ENCODE measurements at places on chromosomes 1 and 21.

- DNase-seq, result no peak
Observed at GRCh38 chr1:174690266-174690665, 242.5 kb downstream of the GPR52 start.

- no peak for DNase-seq
Observed at GRCh38 chr21:18129526-18129925, 115.1 kb upstream of the CHODL start.

DNA sequence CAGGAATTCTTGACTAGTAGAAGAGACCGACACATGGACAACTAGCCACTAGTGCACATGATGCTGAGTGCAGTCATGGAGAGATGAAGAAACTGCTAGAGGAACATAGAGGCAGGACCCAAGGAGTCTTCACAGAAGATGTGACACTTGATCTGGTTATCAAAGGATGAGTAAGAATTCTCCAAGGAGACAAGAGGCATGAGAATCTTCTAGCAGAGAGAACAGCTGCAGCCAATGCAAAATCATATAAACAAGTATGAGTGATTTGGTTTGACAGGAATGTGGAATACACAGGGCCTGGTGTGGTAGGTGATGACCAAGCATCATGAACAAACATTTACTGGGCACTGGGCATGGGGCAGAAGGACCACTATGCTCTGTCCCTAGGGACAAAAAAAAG is 140.9 kb upstream of the CTTNBP2NL start:
- no peak for DNase-seq

- DNase-seq, result no peak
Observed at GRCh38 chr1:46983830-46984586, 39.5 kb upstream of the CYP4X1 start.

DNA sequence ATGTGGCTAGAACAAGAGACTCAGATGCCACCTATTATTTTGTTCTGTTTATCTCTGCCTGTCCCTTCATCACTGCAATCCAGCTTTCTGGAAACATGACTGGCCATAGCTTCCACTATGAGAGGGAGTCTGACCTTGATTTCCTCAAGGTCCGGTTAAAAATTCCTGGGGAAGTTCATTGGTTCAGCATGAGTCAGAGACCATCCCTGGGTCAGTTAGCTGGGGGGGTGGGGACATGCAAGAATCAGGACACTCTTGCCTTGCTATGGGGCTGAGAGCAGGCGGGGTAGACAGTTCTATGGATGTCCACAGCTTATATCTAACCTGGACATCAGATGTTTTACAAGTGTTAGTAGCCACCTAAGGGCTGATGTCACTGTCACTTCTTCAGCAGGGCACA is 81.1 kb downstream of the TENT5C start:
- no peak for DNase-seq

DNA sequence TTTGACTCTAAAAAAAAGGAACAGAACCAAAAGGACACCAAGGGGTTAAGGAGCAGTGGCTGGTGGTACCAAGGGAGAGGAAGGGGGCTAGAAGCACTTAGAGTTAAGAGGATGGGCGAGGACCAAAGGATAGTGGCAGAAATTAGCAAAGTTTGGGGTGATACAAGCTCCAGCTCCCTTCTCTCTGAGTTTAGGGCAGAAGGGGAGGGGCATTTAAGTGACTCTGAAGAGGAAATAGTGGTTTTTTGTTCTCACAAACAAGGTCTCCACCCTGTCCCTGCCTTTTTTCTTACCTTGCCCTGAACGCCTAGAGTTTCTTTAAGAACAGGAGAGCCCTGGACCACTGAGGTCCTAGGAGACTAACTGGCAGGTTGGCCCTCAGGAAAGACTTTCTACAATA is 3.3 kb downstream of the CDC42SE1 start:
- peak; percentile 78 for DNase-seq

GRCh38 chr1:209672705-209673630 is 2.2 kb upstream of the G0S2 start:
- DNase-seq, result no peak

- no peak for DNase-seq
Observed at GRCh38 chr1:41802532-41803501, 115.9 kb downstream of the HIVEP3 start.

GRCh38 chr1:111140680-111140967 is 601 bp downstream of the CEPT1 start:
- no peak for DNase-seq

DNA sequence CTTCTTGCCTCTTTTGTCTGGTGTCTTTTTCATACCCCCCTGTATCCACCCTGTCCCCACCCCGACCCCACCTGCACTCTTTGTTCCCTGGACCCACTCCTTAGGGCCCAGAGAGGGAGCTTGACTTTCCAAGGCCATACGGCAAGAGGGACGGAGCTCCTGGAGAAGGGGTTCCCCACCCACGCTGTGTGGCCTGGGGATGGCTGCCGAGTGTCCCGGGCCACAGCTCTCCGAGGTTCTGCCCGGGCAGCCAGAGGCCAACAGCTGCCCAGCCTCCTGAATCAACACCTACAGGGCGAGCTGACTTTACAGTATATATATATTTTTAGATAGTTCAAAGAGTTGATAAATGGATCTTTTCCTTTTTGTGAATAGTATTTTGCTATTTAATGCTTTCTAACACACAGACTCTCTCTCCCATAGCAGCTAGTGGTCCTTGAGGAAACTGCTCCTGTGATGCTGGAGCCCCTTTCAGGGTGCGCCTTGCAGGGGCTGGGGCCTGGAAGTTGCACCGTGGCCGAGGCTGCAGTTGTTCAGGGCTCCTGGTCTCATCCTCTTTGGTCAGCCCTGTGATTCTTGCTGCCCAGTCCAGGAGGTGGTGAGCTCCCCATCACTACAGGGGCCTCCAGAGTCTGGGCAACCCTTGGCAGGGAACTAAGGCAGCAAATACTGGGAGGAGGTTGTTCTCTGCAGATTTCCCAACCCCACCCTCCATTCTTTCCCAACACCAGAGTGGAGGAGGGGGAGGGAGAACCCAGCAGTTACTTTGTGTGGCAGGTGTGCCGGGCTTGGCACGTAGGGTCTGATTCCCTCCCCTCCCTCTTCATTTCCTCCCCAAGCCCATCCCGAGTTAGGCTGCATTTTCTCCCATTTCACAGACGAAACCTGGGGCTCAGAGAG is 321.6 kb downstream of the PTPRU start:
- no peak for DNase-seq

- DNase-seq, result no peak
Observed at GRCh38 chr1:101363891-101364318, 127.1 kb downstream of the S1PR1 start.

DNA sequence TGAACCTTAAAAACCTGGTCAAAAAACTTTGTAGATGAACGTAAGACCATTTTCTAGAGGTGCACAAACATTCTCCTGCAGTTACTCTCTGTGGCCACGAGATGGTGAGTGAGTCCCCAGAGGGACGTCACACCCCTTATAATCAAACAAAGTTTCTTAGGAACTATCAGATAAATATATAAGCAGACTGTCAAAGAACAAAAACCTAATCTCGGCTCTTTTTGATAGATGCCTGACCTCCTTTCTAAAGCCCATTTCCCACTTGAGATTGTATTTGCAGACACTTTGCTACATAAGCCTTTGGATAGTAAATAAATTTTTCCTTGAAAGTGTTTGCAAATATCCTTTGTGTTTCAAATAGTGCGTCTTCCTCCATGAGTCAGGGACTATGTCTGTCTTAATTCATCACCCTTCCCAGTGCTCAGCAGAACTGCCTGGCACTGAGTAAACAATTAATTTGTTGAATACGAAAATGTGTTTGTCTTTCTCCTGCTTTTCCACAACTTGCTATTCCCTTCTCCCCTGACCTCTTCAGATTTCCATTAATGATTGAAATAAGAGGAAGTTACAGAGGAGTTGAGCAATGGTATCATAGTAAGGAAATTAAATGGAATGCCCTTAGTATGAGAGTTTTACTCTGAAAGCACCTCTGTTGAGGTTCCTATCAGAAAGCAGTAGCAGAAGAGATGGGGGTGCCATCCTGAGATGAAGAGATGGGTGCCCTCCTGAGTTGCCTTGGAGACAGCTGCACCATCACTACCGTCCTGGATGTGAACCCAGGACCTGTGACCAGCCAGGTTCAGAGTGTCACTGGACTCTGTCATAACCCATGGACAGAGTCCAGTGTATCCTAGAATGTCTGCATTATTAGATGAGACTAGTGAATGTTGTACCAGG is 57.8 kb upstream of the RAVER2 start:
- DNase-seq, result no peak

DNA sequence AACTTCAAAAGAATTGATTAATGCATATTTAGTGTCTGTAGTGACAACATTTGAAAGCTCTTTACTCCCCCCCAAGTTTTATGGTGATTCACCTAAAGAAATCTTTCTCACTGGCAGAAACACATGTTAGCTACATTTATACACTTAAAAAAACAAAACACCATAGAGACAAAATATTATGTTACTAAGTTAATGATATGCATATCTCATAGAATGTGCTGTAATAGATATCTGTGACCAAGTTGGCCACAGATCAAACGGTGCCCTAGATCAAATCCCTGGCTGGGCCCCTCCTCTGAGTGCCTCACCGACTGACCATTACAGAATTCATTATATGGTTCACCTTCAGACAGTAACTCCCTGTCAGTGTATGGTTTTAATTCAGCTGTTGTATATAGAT is 322.1 kb upstream of the LYPLAL1 start:
- DNase-seq, result no peak

DNA sequence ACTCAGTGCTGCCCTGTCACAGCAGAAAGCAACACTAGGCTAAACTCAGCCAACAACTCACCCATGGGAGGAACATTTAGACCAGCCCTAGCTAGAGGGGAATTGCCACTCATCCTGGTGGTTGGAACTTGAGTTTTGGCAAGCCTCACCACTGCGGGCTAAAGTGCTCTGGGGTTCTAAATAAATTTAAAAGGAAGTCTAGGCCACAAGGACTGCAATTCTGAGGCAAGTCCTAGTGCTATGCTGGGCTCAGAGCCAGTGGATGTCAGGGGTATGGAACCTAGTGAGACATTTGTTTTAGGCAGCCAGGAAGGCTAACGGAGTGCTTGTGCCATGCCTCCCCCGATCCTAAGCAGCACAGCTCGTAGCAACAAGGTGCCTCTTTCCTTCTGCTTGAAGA is 78.0 kb downstream of the RGS13 start:
- DNase-seq, result no peak

- DNase-seq, result no peak
Observed at GRCh38 chr1:106072909-106073600, 983.4 kb upstream of the PRMT6 start.

GRCh38 chr1:151327903-151328674 is 873 bp upstream of the PI4KB start:
- DNase-seq, result no peak

- DNase-seq, result no peak
Observed at GRCh38 chr1:153364156-153364555, 6.5 kb downstream of the S100A9 start.

GRCh38 chr1:11817192-11817591 is 11.2 kb downstream of the CLCN6 start:
- DNase-seq, result no peak

- DNase-seq, result no peak
Observed at GRCh38 chr1:234327577-234328164, 45.6 kb upstream of the COA6 start.

DNA sequence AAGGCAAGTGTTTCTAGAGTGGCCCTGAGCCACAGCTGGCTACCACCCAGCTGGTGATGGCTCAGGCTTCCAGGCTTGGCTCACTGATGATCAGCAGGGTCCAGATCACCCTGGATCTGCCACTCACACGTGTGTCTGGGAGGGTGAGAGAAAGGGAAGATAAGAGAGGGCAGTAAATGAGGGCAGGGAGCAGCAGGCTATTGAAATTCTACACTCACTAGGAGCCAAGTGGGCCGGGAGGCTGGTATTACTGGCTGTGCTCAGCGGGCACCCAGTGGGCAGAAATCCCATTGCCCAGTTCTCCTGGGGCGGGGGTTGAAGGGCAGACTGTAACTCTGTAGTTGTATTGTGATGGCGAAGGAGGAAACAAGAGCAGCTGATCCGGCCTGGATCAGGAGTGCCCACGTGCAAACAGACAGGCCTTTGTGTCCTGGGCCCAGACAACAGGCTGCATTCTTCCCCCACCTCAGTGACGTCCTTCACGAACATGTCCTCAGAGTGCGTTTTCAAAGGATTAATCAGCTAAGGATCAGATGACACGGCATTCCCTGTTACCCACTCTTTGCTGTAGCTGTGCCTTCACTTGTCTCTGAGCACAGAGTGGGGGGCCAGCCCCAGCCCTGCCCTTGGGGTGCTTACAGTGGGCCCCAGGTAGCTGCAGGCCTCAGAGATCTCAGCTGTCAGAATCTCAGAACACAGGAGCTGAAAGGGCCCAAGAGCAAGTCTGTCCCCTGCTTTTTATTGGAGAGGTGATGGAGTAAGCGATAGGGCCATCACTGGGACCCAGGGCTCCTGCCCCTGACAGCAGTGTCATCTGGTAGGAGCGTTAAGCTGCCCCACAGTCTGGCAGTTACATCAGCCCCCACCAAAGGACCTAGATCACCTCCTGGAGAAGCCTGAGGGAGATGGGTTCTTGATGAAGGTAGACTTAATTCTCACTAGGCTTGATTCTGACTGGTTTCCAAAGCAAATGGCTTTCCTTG is 60.5 kb downstream of the ATP1A1 start:
- no peak for DNase-seq

DNA sequence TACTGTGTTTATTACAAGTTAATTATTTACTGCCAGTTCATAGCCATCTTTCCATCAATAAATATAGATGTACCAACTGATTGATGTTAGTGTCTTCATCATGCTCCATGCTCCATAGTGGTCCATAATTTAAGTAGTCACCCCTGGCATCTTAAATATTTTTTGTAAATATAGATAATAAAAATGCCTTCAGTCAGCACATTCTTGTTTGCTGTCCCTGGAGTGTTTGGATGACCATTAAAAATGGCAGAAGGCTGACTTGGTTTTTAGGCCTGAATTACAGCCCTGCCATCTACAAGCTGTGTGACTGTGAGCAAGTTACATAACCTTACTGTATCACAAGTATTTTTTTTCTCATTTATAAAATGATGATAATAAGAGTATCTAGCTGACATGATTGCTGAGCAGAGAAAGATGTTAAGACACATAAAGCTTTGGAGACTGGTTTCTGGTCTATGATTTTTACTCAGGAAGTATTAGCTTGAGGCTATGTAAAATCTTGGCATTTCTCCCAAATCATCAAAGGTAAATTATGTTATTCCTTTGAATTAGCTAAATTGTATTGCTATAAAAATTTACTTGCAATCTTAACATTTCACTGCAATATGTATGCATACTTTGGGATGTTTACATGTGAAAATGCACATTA is 427.2 kb downstream of the USP25 start:
- DNase-seq, result no peak

- DNase-seq, result no peak
Observed at GRCh38 chr1:113036639-113037321, 36.2 kb upstream of the LRIG2 start.

All from T-cell (primary cell).